ENCODE measurements at places on chromosomes 6 and 20.
A peak's percentile ranks its signal among the peaks of the same experiment; 100 is the strongest.

DNA sequence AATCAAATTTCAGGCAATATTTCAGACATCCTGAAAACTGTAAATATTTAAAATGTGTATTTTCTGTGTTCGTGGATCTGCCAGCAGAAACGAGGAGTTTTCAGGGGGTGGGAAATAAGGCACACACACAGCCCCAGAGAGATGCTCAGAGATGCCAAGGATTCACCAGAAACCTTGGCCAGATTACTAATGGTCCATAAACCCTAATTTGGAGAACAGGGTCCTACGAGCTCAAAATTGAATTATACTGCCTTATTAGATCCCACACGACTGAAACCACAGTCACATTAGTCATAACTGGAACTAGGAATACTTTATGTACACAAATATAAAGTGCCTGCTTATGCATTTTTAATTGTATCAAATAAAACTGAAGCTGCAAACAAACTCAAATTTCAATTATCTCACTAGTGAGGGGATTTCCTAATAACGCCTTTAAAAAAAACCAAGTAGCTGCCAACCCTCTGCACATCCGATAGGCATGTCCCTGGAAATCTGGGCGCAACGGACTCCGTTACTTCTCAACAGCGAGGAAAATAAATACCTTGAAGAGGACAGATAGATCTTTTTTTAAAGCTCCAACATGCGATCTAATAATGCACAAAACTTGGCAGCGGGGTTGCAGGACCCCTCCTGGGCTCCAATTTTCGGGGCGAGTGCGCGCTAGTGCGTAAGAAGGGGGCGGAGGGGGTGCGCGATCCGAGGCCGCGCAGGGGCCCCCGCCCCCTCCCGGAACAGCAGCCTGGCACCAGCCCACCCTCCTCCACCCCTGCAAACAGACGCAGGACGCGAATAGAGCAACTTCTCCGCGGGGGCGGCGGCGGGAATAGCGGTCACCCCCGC, 897 bp downstream of the CHD6 start:
- DNase-seq: peak; percentile 33

DNA sequence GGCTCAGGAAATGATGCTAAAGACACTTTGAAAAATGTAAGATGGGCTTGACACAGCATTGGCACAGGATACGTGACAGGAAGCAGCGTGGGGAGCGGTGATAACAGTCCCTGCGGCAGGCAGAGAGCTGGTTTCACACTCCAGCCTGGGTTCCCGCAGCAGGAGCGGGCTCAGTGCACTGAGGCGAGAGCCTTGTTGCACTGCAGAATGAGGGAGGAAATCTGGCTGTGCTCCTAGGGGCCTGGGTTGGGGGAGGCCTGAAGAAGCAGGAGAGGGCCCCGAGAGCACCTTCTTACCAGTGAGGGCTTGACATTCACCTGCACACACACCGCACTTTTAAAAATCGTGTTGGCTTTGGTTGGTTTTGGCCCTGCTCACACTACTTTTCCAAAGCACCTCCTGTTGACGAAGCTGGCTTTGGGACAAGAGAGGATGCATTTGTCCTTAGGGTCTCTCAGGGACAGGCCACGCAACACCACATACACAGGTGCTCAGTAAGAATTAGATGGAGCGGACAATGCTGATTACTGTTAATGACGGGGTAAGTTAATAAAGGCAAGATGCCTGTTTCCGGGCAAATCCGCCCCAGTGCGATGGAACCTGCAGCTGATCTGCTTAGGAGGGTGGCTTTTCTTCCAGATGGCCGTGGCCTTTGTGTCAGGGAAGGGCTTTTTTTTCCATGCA, 49.4 kb upstream of the ARMC2 start:
- peak; percentile 41 for DNase-seq

- DNase-seq: no peak
Observed at GRCh38 chr6:127026247-127026646, 92.2 kb upstream of the RSPO3 start.

DNA sequence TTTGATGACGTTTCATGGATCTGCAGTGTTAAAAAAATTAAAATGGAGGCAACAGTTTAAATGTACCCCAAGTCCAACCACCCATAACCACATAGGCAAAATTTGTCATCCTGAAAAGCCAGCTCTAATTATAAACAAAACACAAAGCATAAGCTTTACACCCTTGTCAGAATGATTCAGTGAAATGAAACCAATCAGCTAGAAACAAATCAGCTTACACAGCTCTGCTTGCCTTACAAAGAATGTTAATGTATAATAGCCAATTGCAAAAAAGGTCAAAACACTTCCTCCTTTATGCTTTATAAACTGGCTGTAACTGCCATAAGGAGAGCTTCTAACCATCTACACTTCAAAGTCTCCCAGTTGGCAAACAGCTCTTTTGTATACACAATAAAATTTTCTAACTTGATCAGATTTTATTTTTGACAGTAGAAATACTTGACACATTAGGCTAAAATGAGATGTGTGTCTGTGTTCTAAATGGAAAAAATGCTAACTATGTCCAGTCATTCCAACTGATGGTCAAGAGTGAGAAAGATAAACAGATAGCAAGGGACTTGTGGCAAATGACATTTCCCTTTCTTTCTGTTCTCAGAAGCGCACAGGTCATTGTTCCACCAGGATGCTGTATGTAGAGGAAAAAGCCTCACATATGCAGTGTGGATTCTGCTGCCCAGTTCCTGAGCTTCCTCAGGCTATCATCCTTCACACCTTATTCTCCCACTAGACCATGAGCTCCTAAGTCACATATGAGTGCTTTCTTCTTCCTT, 344.3 kb upstream of the ID4 start:
- DNase-seq: no peak

GRCh38 chr6:7546020-7546369, 4.5 kb downstream of the DSP start:
- DNase-seq: no peak

Measured in stimulated activated naive CD8-positive, alpha-beta T cell treated with anti-CD3 and anti-CD28 coated beads, Interleukin-15, amount 100 ng/mL, for 72 hours (primary cell).